ENCODE measurements at places on chromosomes 12 and 14. TPM values are rescaled to one million over a fixed set of nuclear protein-coding genes. Genes with fewer than 3 reads are reported as not detected.
A peak's percentile ranks its signal among the peaks of the same experiment; 100 is the strongest.

DNA sequence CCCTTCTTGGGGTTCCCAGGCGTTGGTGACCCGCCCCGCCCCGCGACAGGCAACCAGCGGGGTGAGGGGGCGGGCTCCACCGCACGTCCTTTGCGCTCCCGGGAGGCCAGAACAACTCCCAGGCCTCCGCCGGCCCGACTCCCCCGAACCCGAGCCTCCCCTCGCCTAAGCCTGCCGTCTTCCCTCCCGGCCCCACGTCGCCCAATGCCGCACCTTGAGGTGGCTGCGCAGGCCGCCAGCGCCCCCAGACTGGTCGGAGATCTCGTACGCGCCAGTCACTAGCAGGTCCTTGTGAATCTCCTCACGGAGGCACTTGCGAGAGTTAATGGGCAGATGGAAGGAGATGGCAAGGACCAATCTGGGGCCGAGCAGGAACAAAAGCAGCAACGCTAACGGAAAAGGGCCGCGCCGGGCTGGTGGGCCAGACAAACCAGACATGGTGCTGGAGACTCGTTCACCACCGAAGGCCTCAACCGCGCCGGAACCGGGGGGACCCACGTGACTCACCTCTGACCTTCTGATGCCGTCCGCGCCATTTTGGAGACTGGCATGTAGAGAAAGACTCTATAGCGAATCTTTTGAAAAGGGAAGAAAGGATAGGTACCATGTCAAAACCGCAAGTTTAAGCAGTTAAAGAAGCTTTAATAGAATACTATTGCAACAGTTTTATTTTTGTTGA lies at the start of gene TMED10:
TMED10 (minus strand) TSS at position 471 of the 679 bp plus-strand sequence; CDS start at position 438, 33 bp downstream.
- DNase-seq = peak; percentile 91

DNA sequence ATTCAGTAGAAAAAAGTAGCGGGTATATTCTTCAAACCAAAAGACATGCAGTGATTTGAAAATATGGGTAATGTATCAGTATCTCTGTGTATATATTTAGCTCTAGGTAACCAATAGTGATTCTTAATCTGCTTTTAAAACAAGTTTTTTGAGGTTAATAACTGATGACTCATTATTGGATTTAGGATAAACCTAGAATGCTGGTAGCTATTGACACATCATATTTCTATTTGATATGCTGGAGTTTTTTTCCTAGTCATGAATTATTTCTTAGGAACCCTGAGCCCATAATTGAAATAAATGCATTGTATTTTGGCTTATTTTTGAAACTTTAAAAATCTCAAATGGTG lies 15.5 kb downstream of the ARF6 start:
- no peak for DNase-seq

GRCh38 chr14:36928432-36928831 lies 244.0 kb downstream of the SLC25A21 start:
- no peak for DNase-seq

DNA sequence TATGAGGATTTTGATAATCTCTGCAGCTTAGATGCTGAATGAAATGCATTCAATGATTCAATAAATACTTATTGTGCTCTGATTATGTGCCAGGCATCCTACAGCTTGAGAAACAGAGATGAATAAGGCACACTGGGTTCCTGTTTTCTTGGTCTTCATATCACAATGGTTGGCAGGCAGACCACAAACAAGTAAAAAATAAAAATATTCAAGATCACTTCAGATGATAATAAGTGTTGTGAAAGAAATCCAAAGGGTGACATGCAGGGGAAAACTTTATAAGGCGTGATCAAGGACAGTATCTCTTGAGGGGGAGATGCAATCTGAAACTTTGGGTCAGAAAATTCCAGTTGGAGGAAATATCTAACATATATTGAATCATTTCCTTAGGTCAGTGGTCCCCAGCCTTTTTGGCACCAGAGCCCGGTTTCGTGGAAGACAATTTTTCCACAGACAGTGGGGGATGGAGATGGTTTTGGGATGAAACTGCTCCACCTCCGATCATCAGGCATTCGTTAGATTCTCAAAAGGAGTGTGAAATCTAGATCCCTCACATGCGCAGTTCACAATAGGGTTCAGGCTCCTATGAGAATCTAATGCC lies 73.7 kb upstream of the RAP1B start:
- DNase-seq = no peak

DNA sequence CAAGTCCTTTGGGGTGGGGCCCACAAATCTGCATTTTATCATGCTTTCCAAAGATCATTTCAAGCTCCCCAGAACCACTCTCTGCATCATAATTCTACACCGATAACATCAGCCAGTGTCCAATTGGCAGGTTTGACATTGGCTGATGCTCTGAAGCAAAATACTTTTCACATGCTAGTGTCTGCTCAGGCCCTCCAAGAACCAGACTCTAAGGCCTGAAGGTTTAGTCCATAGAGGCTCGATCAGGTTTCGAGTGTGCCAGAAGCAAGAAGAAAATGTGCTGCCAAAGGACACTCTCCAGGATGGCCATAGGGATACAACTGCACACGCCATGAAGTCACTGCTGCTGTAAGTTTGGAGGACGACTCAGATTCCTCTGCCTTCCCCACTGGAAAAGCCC lies 280.3 kb downstream of the KSR2 start:
- no peak for DNase-seq

The FRMD6 gene
- 10.0 TPM for total RNA-seq

The PELI2 gene
- 22.2 TPM for total RNA-seq

The BICD1 gene
- total RNA-seq = 11.0 TPM

The TMTC1 gene
- total RNA-seq = 24.8 TPM

- DNase-seq = no peak
Measured at GRCh38 chr14:71538288-71538687, 393.9 kb upstream of the RGS6 start.

GRCh38 chr14:99968191-99968920 lies 96.9 kb upstream of the EVL start:
- no peak for DNase-seq

The SDR9C7 gene
- not detected for total RNA-seq

DNA sequence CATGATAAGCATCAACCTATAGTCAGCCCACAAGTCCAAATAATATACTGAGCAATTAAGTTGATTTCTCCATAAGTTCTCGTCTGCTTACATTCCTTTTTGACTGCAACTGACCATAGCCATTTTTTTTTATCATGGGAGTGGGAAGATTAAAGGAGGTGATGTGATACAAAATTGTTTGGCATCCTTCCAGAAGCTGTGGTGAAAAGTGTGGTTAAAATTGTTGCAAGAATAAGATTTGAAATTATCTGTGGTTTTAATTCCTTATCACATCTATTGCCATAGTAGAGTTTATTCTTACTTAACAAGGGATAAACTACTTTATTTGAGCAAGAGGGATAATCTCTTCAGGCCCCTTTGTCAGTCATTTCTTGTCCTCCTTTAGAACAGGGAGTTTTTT lies 50.7 kb downstream of the LIN52 start:
- no peak for DNase-seq

The PIWIL1 gene
- not detected for total RNA-seq

DNA sequence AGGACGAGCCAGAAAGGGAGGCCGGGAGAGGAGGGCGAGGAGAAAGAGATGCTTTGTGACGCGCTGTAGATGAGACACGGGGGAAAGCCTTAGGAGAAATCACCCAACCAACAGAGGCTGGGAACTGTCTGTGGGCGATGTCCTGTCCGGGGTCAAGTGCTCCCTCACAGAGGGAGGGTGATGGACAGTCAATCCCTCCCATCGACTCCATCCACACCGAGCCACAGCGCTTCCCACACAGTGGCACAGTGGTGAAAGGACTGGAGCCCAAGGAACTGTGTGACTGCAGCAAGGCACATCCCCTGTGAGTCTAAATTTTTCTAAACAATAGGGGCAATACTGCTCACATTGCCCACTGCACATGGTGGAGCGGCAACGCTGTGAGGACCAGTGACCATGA lies 89.1 kb downstream of the TTC7B start:
- no peak for DNase-seq

GRCh38 chr14:20461225-20462141 lies at the start of gene PIP4P1:
Gene PIP4P1 (minus strand): TSS chr14:20461434. CDS start chr14:20461325, 109 bp downstream.
- peak; percentile 99 for DNase-seq

GRCh38 chr12:108591267-108591980 lies 6.5 kb downstream of the TMEM119 start:
- DNase-seq = no peak
